DMS79 (cell line): ENCODE measurements at places on chromosomes 3 and 15.

- DNase-seq: peak; percentile 52
These were observed 42.5 kb upstream of the UBE3A start for GRCh38 chr15:25481208-25481859.

GRCh38 chr15:45522328-45523165 lies at the start of gene SLC30A4:
SLC30A4 (minus strand) TSS chr15:45522755; CDS start chr15:45522354, 401 bp downstream.
- DNase-seq: no peak

DNA sequence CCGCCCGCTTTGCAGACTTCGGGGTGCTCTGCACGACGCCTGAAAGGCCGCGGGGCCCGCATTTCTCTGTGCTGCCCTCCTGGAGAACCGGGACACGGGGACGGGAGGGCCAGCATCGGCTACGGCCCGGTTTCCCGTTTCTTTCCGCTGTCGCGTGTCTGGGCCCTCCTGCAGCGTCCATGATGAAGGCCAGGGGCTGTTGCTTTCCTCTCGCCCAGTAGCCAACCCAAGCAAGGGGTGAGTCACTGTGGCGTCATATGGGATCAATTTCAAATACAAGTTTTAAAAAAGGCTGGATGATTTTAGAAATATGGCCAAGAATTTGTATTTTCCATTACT lies 435 bp downstream of the SLC35G2 start:
- peak; percentile 46 for DNase-seq

DNA sequence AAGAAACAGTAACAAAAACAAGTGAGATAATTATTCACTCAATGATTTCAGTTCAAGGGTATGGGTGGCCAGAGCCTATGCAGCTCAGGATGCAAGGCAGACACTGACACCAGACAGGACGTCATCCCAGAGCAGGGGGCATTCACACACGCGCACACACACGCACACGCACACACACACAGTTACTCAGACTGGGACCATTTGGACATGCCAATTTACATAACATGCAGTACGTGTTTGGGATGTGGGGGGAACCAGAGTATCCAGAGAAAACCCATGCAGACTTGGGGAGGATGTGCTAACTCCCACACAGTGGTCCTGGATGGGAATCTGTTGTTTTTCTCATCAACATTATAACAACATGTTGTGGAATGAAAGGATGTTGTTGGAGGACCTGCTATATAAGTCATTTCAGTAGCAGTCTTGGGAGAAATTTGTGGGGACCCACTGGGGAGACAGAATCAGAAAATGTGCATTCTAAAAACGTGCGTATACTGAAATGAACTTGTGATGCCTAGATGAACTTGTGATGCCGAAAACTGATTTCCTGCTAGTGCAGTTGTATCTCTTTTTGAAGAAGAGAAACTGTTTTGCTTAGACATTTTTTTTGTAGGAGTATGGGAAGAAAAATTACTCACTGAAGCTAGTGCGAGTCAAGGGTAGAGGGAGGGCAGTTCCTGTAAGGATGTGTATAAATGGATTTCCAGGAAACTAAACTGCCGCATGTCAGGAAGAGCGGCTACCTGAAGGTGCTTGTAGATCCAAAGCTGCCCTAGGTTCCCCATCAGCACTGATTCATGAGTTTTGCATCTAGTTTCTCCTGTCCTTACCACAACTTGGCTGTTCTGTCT lies 25.2 kb downstream of the CD200 start:
- DNase-seq: no peak

GRCh38 chr3:85171976-85172375 lies 213.2 kb downstream of the CADM2 start:
- DNase-seq: no peak

DNA sequence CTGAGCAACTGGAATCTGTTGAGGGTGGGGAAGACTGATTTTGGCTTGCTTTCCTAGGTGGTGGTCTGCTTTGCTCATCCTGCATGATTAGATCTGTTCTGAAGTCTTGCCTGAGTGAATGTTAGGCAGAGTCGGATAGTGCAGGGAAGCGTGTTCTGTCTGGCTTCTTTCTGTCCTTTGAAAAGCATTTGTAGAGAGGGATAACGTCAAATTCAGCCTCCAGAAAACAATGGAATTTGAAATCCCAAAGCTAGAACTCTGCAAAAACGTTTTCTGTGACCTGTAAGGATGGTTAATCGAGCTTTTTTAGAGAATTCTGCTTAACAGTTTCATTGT lies 1.4 kb downstream of the GLCE start:
- DNase-seq: no peak

DNA sequence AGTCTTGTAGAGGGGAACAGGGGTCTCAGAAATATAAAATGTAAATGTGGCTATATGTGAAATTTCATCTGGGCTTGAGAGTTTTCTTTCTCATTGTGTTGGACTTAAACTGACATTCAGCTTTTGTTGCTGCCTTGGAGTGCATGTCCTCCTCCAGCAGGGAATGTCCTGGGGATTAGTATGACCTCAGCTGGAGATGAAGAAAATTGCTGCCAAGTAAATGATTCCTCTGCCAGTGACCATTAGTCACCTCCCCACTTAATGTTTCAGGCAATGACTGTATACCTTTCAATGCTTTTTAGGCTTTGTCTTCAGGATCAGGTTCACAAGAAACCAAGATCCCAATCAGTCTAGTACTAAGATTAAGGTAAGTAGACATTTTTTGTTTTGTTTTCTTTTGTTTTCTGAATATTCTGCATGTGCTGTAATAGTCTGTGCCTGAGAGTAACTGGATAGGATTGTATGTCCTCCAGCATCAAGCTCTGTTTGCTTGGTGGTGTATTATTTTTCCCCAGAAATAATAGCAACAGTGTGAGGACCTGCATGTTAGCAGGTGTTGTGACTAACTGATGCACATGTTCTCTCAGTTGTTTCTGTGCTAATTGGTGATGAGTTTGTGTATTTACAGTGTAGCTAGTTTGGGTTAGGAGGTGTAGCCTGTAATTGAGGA lies 18.1 kb upstream of the SLC22A13 start:
- no peak for DNase-seq

DNA sequence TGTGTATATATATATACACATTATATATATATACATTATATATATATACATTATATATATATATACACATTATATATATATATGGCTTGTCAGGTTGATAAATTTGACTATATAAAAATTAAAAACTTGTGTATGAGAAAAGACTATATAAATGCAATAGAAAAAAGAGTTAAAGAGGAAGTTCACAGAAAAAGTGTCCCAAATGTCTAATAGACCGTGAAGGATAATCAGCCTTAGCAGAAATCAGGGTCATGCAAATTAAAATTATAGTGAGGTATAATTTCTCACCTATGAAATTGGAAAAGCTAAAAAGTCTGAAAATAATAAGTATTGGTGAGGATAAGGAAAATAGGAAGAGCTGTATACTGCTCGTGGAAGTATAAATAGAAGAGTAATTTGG lies 51.1 kb downstream of the CHRD start:
- DNase-seq: no peak

- no peak for DNase-seq
These were observed 428.5 kb upstream of the CNTN3 start for GRCh38 chr3:75042941-75043340.

DNA sequence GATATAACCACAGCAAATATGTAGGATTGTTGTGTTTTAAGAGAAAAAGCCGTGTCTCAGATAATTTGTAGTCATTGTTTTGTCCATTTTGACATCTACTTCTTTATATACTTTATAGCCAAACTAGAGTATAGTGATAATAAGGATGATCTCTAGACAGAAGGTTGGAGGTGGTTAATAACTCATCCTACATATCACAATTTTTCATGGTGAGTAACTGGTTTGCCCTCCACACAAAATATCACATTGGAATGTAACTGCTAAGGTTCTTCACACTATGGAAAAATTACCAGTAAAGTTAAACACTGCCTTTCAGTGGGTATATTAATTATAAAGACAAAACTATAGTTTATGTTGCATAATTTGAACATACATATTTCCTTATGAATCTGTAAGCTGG lies 380.7 kb downstream of the LPP start:
- DNase-seq: no peak

GRCh38 chr3:102478160-102478559 lies 43.3 kb downstream of the ZPLD1 start:
- no peak for DNase-seq
